ENCODE measurements at places on chromosomes 11 and 22.

- no peak overlapping the region for H3K27ac ChIP-seq
- no peaks in the 10 kb centered on the region for H3K4me1 ChIP-seq
- no peak overlapping the region for H3K4me3 ChIP-seq
Observed at GRCh38 chr11:130301002-130301401, 13.7 kb downstream of the ZBTB44 start.

DNA sequence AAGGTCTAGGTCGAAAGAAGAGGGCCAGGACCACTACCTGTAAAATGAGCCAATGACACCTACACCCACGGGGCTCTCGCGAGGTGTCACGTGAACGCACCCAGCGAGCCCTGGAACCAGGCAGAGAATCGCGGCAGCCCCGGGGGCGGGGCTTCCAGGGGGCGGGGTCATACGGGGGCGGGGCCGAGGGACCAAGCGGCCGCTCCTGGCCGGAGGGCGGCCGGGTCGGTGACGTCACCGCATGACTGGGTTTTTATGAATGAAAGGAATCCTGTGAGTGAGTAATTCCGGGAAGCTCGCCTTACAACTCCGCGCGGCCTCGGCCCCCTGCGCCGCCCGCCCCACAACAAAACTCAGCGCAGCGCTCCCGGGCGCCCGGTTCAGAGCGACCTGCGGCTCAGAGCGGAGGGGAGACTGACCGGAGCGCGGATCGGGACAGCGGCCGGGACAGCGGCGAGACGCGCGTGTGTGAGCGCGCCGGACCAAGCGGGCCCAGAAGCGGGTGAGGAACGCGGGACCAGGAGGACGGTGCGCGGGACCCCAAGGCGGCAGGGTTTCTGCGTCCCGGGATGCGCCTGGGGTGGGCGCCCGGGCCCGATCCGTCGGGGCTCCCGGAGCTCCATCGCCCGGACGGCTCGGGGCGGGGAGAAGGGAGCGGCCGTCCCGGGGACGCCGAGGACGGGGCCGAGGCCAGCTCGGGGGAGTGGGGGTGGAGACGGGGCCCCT, at the start of gene MAFF:
TSS of gene MAFF (plus strand) at position 284 of the 726 bp plus-strand sequence. CDS start 11,860 bp downstream, outside the sequence.
- H3K36me3 ChIP-seq: peaks cover 7% of the 10 kb centered on the region
- peaks cover 38% of the 10 kb centered on the region for H3K4me1 ChIP-seq
- peak within 1 kb of the TSS; percentile 55 for H3K4me3 ChIP-seq
- peaks cover 5% of the 10 kb centered on the region for H3K27me3 ChIP-seq
- peak; percentile 94 for DNase-seq

- H3K4me3 ChIP-seq: no peak overlapping the region
- H3K4me1 ChIP-seq: peaks cover 21% of the 10 kb centered on the region
- no peak overlapping the region for H3K27ac ChIP-seq
- no peaks in the 10 kb centered on the region for H3K36me3 ChIP-seq
Observed at GRCh38 chr11:69383372-69384250, 89.7 kb downstream of the MYEOV start.

DNA sequence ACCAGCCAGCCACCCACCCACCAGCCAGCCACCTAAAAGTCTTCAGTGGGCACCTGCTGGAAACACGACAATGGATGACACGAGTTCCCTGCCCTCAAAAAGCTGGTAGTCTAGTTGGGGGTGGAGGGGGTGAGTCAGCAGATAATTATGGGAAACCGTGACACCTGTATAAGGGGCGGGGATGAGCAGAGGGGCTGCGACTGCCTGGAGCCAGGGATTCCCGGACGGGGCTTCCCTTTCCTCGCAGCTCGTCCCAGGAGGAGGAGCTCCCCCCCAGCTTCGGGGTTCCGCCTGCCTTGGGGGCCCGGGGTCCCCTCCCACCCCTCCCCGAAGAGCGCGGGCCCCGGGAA, 2.3 kb upstream of the RTN4RL2 start:
- DNase-seq: no peak
- H3K4me1 ChIP-seq: peaks cover 49% of the 10 kb centered on the region
- H3K27ac ChIP-seq: no peak overlapping the region
- H3K4me3 ChIP-seq: no peak overlapping the region
- H3K36me3 ChIP-seq: no peaks in the 10 kb centered on the region
- H3K27me3 ChIP-seq: peaks cover 55% of the 10 kb centered on the region

- no peaks in the 10 kb centered on the region for H3K36me3 ChIP-seq
- H3K4me1 ChIP-seq: peaks cover 21% of the 10 kb centered on the region
- no peaks in the 10 kb centered on the region for H3K27me3 ChIP-seq
- peak overlapping the region; percentile 86 for H3K27ac ChIP-seq
- H3K4me3 ChIP-seq: no peak overlapping the region
Observed at GRCh38 chr11:34631737-34632104, 10.8 kb downstream of the EHF start.

- peaks cover 16% of the 10 kb centered on the region for H3K36me3 ChIP-seq
- peaks cover 30% of the 10 kb centered on the region for H3K4me1 ChIP-seq
- no peaks in the 10 kb centered on the region for H3K27me3 ChIP-seq
- H3K27ac ChIP-seq: no peak overlapping the region
Observed at GRCh38 chr11:1765871-1766718, 2.4 kb upstream of the CTSD start.

- H3K36me3 ChIP-seq: no peaks in the 10 kb centered on the region
- H3K4me1 ChIP-seq: no peaks in the 10 kb centered on the region
- H3K27ac ChIP-seq: no peak overlapping the region
- no peak overlapping the region for H3K4me3 ChIP-seq
Observed at GRCh38 chr11:104908186-104908531, 9.9 kb upstream of the CASP12 start.

DNA sequence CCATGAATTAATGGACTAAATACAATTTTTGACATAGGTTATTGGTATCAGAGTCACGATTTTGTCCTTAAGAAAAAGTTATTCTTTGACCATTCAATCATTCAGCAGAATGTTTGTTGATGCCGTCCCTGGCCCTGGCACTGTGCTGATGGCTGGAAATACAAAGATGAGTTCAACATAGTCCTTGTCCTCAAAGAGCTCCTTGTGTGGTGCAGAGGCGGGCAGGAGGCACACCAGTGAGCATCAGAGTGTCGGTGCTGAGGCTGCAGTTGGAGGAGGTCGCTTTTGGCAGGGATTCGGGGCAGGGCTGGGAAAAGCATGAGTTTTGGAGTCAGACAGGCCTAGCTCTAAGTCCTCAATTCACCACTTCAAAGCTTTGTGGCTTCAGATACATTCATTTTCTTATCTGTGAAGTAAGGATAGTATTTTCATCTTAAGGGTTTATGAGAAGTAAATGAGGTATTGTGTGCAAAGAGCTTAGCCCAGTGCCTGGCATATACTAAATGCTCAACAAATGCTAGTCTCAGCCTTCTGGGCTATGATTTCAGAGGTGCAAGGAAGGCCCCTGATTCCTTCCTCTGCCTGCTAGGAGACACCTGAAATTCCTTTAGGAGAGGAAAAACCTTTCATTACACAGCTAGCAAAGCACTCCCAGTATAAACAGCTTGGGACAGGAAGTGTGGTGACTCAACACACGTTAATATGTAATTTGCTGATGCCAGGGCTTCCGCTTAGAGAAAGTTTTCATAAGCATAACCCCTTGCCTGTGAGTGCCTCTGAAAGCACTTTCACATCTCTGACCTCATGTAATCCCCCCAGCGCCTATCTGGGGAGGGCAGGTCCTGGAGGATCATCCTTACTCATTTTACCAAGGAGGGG, 113.8 kb downstream of the NECTIN1 start:
- no peak overlapping the region for H3K27ac ChIP-seq
- DNase-seq: no peak
- no peaks in the 10 kb centered on the region for H3K36me3 ChIP-seq

- H3K4me1 ChIP-seq: peaks cover under 1% of the 10 kb centered on the region
- no peaks in the 10 kb centered on the region for H3K27me3 ChIP-seq
- DNase-seq: no peak
- H3K36me3 ChIP-seq: peaks cover 72% of the 10 kb centered on the region
- H3K4me3 ChIP-seq: no peak overlapping the region
Observed at GRCh38 chr11:68424101-68424632, 36.4 kb upstream of the PPP6R3 start.

GRCh38 chr11:78385205-78385604, 32.4 kb downstream of the GAB2 start:
- no peak overlapping the region for H3K4me3 ChIP-seq
- H3K4me1 ChIP-seq: no peaks in the 10 kb centered on the region
- no peaks in the 10 kb centered on the region for H3K27me3 ChIP-seq
- no peak overlapping the region for H3K27ac ChIP-seq

DNA sequence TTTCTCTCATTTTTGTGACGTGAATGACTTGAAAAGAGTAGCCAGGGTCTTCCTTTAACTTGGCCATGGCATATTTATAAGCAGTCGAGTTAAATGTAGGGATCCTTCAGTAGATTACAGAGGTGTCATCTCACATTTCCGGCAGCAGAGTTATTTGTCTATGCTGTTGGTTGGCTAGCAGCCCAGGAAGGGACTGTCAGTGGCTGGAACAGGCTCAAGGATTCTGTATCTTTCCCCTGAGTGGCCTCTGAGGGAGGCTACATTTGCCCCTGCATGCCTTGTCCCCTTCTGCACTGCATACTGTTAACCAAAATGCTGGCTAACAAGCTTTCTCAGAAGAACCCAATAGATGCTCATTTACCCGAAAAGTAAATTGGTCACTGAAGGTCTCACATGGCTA, 187.6 kb downstream of the PGR start:
- peak; percentile 51 for DNase-seq
- no peaks in the 10 kb centered on the region for H3K36me3 ChIP-seq
- H3K4me1 ChIP-seq: peaks cover 3% of the 10 kb centered on the region
- H3K4me3 ChIP-seq: no peak overlapping the region

GRCh38 chr11:17477361-17477760, 716 bp upstream of the ABCC8 start:
- H3K4me1 ChIP-seq: peaks cover 20% of the 10 kb centered on the region
- peaks cover 26% of the 10 kb centered on the region for H3K27me3 ChIP-seq
- H3K27ac ChIP-seq: no peak overlapping the region
- H3K36me3 ChIP-seq: no peaks in the 10 kb centered on the region
- no peak for DNase-seq

- no peaks in the 10 kb centered on the region for H3K27me3 ChIP-seq
- H3K4me1 ChIP-seq: no peaks in the 10 kb centered on the region
- no peak overlapping the region for H3K4me3 ChIP-seq
- DNase-seq: no peak
Observed at GRCh38 chr11:102580185-102580951, 44.8 kb downstream of the MMP20 start.

DNA sequence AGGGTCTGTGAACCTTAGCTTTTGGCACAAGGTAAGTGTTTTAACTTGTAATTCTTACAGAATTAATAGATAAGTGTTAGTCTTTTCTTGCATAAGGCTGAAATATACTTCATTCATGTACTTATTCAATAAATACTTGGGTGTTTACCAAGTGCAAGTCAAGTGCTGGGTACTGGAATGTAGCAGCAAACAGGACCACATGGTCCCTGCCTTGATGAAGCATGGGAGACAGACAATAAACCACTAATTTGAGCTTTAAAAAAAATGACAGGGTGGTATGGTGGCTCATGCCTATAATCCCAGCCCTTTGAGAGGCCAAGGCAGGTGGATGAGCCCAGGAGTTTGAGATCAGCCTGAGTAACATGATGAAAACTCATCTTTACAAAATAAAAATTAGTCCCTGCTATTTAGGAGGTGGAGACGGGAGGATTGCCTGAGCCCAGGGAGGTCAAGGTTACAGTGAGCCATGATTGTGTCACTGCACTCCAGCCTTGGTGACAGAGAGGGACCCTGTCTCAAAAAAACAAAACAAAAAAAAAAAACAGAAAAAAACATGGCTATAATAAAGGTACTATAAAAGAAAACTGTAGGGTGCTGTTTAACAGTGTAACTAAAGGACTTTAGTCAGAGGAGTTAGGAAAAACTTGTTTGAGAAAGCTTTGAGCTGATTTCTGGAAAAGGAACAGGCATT, 11.1 kb downstream of the CCDC83 start:
- H3K36me3 ChIP-seq: no peaks in the 10 kb centered on the region
- H3K27me3 ChIP-seq: no peaks in the 10 kb centered on the region
- no peak overlapping the region for H3K4me3 ChIP-seq
- DNase-seq: no peak
- H3K27ac ChIP-seq: no peak overlapping the region
- H3K4me1 ChIP-seq: no peaks in the 10 kb centered on the region

DNA sequence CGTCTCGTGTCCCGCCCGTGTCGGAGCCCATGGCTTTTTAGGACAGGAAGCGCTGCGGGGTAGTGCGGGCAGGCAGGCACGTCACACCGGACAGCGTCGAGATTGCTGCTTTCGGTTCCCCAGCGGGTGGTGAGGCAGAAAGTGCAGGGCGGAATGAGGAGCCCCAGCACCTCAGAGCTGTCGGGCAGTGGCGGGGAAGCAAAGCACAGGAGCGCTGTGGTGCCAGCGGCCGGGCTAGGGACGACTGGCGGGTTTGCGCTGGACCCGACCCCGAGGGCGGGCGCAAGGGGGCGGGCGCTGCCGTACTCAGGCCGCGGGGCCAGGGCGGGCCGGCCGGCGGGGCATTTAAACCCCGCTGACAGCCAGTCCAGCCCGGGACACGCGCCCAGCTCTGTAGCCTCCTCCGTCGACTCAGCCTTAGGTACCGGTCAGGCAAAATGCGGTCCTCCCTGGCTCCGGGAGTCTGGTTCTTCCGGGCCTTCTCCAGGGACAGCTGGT, at the start of gene SLC37A2:
TSS of gene SLC37A2 (plus strand) at position 375 of the 498 bp plus-strand sequence. CDS start at position 438, 63 bp downstream.
- H3K36me3 ChIP-seq: no peaks in the 10 kb centered on the region
- DNase-seq: peak; percentile 58
- no peak within 1 kb of the TSS for H3K27ac ChIP-seq

DNA sequence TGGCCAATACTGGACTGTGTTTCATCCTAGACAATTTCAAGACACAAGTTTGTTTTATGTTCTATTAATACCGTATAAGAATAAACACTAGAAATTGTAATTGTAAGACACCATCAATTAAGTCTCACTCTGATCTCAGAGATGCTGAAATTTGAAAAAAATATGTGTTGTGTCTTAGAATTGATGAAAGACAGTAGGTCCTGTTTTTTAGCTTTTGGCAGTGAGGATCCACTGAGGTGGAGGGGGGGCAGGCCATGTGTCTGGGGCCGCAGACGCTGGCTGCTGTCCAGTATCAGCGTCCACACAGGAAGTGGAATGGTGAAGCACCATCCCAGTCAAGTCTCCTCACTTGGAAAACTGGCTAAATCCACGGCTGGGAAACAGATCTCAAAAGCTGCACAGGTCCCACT, 22.5 kb upstream of the ALG8 start:
- DNase-seq: no peak
- H3K27ac ChIP-seq: no peak overlapping the region
- H3K4me1 ChIP-seq: peaks cover 11% of the 10 kb centered on the region
- H3K36me3 ChIP-seq: no peaks in the 10 kb centered on the region
- H3K4me3 ChIP-seq: no peak overlapping the region

- no peak for DNase-seq
- no peaks in the 10 kb centered on the region for H3K4me1 ChIP-seq
- H3K27me3 ChIP-seq: no peaks in the 10 kb centered on the region
Observed at GRCh38 chr11:106695506-106695905, 322.8 kb downstream of the GUCY1A2 start.
